ENCODE measurements at places on chromosomes 3 and 15. TPM values are rescaled to one million over a fixed set of nuclear protein-coding genes. Genes with fewer than 3 reads are reported as not detected.

ACOX2 gene
- total RNA-seq, result not detected

LSAMP gene
- total RNA-seq, result not detected

ITIH4 gene
- 3.6 TPM for total RNA-seq

GADL1 gene
- not detected for total RNA-seq

GPR62 gene
- total RNA-seq, result not detected

SCN11A gene
- total RNA-seq, result 0.02 TPM

CD96 gene
- total RNA-seq, result 64.2 TPM

EMC7 gene
- 66.8 TPM for total RNA-seq

FAN1 gene
- total RNA-seq, result 20.9 TPM

CHRD gene
- total RNA-seq, result 0.07 TPM

LYSMD2 gene
- 5.8 TPM for total RNA-seq

MAPKBP1 gene
- total RNA-seq, result 25.7 TPM

RGMA gene
- total RNA-seq, result not detected

CPA3 gene
- total RNA-seq, result not detected
